ENCODE measurements at places on chromosomes 5 and 9.

GRCh38 chr9:94665613-94666012 lies 26.3 kb upstream of the FBP1 start:
- DNase-seq: no peak

- DNase-seq: no peak
Measured at GRCh38 chr5:134103998-134104654, 10.4 kb upstream of the TCF7 start.

DNA sequence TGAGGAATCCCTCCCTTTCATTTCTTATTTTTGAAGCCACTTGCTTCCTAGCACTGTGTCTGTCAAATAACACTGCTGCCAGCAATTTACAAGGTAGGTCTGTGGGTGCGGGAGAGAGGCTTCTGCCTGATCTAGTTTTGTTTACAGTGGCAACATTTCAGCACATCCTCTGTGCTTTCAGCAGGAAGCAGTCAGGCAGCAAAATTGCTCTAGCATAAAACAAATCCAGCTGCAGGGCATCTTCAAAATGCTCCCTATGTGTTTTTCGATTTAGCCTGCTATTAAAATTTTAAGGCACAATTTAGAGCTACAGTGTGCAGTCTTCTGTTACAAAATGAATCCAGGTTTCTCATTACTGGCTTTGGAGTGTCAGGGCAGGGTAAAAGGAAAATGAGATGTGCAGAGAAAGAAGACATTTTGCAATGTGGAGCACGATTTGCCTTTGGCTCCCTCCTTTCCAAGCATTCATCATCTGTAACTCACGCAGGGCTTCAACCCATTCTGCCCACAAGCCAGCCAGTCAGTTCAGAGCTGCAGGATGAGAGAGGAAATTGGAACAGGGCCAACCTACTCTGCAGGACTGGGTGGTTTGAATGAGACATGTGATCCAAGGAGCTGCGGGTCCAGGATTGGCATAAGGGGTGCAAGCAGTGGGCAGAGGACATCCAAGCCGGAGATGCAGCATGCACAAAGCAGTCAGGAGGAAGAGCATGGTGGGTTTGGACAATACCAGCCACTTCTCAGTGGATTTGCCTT lies 143.4 kb upstream of the APC start:
- DNase-seq: no peak

GRCh38 chr5:78508186-78508765 lies 140.3 kb downstream of the LHFPL2 start:
- DNase-seq: no peak

GRCh38 chr5:102890133-102890532 lies 135.0 kb downstream of the PAM start:
- no peak for DNase-seq

- no peak for DNase-seq
Measured at GRCh38 chr9:6911901-6912638, 154.3 kb downstream of the KDM4C start.

- no peak for DNase-seq
Measured at GRCh38 chr5:89015409-89015808, 132.4 kb upstream of the MEF2C start.

DNA sequence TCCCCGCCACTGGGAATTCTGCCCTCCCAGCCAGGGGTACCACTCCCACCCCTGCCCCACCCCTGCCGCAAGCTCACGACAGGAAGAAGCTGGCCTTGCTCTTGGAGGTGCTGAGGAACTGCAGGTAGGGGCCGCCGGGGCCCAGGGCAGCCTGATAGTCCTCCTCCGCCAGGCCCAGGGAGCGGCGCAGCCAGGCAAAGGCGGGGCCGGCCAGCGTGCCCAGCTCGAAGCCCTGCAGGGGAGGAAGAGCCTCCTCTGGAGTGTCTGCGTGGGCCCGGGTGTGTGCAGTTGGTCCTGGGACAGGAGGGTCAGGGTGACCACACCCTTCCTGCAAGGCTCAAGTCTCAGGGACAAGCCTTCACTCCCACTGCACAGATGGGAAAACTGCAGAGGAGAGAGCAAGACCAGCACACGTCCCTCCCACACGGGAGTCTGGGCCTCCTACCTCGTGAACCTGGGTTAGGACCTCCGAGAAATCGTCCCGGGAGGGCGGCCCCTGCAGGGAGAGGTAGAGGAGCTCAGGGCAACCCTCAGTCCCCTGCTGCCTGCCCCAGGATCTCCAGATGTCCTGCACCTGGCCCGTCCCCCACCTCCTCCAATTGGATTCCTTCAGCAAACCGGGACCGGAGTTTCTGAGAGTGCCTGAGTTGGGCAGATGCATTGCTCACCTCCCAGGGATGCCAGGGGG lies 2.4 kb downstream of the PIP5KL1 start:
- no peak for DNase-seq

DNA sequence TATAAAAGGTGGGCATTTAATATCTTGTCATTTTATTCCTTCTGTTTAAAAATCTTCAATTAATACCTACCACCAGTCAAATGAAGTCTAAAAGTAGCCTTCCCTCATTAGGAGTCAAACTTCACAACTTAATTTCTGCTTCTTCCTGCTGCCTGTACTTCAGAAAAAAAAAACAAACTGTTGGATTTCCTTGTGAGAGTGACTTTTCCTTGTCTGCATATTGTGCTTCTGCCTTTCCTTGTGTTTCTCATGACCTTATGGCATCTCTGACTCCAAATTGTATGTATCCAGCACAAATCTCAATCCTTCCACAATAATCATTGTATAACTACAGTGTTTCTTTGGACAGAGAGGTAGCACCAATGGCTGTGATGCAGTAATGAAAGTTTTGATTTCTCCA lies 32.1 kb downstream of the GRAMD2B start:
- DNase-seq: no peak

DNA sequence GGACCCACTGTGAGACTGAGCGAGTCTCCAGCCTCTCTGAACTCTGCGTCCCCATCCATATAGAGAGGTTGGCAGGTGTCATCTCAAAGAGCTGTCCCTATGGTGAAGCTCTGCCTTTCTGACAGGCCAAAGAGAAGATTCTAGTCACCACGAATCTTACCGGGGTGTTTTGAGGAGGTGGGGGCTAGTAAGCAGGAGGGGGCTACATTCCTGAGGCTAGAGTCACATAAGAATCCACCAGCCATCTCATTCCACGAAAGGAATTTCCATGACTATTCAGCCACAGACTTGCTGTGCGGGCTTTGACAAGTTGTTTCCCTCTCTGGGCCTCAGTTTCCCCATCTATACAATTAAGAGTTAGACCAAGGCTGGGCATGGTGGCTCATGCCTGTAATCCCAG lies 16.3 kb downstream of the PDGFRB start:
- DNase-seq: no peak

- no peak for DNase-seq
Measured at GRCh38 chr5:150599917-150600511, 40.4 kb upstream of the SYNPO start.

GRCh38 chr5:20231040-20231439 lies 243.0 kb upstream of the CDH18 start:
- no peak for DNase-seq

GRCh38 chr5:180990882-180991242 lies 2.2 kb downstream of the BTNL3 start:
- DNase-seq: no peak

DNA sequence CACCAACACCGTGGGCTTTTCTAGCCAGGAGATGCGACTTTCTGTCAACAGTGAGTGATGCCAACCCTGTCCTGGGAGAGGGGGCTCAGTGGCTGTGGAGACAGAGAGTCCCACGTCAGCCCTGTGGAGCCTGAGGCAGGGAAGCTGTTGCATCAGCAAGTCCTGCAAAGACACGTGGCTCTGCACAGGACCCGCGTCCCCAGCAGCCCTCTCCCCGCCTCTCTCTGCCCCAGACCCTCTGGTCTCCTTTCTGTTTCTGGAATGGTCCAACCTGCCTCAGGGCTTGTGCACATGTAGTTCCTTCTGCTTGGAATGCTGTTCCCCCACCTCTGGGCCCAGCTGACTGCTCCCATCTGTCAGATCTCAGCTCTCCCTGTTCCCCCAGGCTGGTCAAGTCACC lies 60.4 kb downstream of the HMCN2 start:
- DNase-seq: no peak

GRCh38 chr9:129401623-129402370 lies 219.1 kb downstream of the C9orf50 start:
- DNase-seq: no peak

- DNase-seq: no peak
Measured at GRCh38 chr9:27247756-27248155, 49.2 kb downstream of the EQTN start.

- no peak for DNase-seq
Measured at GRCh38 chr5:154844809-154845208, 5.6 kb downstream of the FAXDC2 start.

All from activated T-helper 2 cell treated with anti-CD3 and anti-CD28 coated beads, Interferon-gamma antibody, Interleukin-2, Interleukin-4, amounts not matched to agents 10 μg/mL and 5 μg/mL and 100 μg/mL, durations not matched to agents 14 hours and 24 hours and 36 hours (primary cell).